Stimulated activated CD8-positive, alpha-beta memory T cell treated with anti-CD3 and anti-CD28 coated beads, Interleukin-7, amount 100 ng/mL, for 1 hour (primary cell): ENCODE measurements at places on chromosomes 12 and 14.

DNA sequence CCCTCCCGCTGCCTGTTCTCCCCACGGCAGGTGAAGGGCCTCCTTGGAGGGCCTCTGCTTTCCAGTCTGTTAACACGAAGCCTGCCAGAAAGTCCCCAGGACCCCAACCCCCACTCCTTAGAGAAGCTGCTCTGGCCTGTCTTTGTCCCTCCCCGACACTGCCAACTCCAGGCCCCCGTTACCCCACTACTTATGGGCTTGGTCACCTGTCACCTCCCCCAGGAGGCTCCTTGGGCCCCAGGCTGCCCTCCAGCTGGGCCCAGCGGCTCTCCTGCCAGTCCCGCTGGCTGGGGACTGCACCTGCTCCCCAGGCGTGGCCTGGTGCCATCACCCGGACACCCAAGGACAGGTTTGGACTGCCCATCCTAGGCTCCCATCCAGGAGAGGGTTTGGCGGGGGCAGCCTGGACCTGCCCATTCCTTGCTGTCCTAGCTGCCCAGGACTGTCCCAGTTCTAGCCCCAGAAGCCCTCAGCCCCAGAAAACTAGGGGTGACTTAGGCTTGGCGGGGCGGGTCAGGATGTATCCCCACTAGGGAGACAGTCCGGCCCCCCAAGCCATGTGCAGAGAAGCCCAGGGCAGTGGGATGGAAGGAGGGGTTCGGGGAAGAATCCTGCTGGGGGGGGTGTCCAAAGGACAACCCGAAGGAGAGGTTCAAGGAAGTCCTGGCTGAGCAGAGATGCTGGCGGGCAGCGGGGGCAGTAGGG lies 155.7 kb upstream of the C14orf180 start:
- DNase-seq = no peak

DNA sequence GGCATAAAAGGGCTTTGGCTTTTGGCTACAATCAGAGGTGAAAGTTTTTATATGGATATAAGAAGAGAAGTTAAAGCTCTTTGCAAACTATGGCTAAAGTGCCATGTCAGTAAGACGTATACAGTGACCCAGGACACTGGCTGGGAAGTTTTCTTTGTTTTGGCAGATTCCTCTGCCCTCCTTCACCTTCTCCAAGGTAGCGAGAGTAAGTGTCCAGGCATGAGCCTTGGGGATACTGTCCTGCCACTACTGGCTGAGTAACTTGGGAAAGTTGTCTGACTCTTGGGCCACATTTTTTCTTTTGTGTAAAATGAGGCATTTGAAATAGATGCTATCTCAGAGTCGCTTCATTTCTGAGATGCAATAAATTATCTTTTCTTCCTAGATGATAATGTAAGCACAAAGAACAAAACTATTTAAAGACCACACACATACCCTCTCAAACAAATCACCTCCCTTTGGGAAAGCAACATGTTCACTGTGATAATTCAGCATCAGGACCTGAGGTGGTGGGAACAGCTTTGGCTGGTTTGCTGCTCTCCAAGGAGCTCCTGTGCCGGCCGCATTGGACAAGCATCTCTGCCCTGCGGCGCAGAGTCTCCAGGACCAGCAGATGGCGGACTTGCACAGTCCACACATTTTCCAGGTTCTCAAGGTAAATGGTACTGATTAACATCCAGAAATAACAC lies 106.3 kb downstream of the PTCSC3 start:
- no peak for DNase-seq

DNA sequence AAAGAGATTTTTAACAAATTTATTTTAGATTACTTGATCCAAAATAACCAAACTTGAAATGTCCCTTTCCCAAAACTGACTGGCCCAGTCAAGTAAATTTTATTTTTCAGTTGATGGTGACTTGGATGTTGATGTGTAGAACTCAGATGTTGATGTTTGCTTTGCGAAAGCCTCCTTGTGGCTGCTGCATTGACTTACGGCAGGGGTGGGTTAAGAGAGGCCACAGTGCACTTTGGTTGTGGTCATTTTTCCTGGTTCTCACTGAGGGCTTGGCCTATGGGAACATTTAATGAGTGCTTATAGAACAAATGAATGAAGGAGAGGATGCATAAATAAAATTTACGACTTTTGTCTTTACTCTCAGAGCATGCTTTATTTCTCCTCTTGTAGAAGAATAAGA lies 52.6 kb downstream of the SLCO1B3 start:
- no peak for DNase-seq

DNA sequence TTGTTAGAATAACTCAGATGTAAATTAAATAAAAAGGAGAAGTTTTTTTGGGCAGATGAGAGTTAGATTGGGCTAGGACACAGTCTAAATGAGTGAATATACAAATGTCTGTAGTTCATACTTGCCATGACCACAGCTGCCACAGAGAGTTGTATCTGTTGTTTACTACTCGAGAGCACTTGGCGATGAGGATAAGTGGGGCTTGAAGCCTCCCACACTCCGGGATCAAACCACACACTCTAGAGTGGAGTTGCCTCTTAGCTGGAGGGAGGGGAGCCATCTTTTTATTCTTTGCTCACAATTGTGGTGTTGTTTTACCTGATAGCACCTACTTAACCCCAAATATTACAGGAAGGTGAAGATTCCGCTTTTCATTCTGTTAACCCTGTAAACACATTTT lies 27.5 kb downstream of the BEST3 start:
- DNase-seq = no peak

DNA sequence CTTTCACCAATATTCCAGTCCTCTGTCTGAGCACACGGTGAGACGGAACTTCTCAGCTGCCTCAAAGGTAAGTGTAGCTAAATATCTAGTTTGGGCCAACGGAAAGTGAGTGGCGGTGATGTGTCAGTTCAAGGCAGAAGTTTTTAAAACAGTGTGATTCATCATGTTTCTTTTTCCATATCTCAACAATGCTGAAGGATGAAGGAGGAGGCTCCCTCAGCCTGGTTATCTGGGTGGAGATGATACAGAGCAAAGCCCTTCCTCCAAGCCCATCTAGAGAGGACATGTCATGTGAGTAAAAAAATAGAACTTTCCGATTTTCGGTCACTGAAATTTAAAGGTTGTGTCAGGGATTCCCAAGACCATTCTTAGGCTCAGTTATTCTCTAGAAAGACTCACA lies 13.1 kb upstream of the ANP32D start:
- no peak for DNase-seq

- DNase-seq = peak; percentile 33
Measured at GRCh38 chr12:19273482-19274330, 144.2 kb downstream of the PLEKHA5 start.

DNA sequence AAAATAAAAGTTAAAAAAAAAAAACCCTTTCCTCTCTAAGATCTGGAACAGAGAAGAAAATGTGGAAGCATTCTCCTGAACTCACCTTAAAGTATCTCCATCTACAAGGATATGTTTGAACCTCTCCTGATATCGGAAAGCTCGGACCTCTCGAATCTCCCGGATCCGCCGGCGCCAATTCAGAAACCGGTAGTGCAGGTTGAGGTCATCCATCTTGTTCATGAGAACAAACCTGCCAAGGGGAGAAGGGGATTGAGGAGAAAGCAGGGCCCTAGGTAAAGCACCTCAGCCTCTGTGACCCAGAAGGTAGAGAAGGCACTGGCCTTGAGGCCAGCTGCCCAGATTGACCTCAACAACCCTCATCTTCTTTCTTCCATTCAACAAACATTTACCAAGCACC lies 2.2 kb downstream of the SPRYD3 start:
- no peak for DNase-seq

DNA sequence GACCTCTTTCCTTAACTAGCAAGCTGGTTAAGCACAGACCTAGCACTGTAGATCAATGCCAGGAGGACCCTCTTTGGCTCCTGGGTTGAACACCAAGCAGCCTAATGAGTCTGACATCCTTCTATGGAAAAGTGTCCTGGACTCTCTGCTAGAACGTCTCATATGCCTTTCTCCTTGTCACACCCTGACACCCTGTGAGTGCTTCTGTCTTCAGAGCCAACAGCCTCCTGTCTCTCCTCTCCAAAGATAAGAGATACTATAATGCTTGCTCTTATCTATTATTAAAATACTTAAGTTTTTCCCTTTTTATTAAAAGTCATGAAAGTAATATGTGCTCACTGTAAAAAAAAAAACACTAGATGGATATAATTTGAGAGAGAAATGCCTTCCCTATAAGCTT lies 222.7 kb downstream of the FOXN3 start:
- no peak for DNase-seq

DNA sequence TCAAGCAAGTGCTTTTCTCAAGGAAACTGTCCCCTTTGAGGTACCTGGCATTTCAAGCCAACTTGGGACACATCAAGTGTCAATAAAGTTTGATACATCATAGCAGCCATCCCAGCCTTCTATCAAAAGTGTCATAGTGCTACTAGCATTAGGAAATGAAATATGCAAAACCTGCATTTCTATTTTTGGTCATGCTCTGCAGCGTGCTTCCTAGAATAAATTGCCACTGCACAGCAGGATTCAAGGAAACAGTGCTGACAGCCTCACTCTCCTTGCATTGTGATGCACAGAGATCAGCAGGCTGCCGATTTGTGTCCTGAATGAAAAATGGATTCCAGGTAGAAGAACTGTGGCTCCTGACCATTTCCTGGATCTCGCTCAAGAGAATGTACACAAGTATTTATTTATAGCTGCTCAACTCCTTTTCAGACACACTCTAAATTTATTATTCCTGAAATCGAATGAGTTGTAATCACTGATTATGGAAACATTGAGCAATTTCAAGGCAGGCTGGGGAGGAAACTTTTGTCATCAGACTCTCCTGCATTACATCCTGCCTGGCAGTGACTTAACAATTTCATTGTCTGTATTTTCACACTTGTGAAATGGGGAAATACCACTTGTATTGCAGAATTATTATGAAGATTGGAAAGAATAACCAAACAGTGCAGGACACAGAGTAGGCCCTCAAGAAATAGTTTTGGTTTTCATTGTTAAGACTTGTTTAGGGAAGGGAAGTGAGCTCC lies 120.9 kb downstream of the SLC38A6 start:
- DNase-seq = no peak

- DNase-seq = no peak
Measured at GRCh38 chr14:103286460-103286859, 47.6 kb upstream of the EIF5 start.

GRCh38 chr14:55352201-55352600 lies 59.4 kb downstream of the ATG14 start:
- DNase-seq = no peak

GRCh38 chr12:19185262-19185929 lies 55.9 kb downstream of the PLEKHA5 start:
- no peak for DNase-seq

GRCh38 chr12:76627346-76628135 lies 68.0 kb upstream of the OSBPL8 start:
- DNase-seq = no peak

GRCh38 chr14:99183716-99184115 lies 88.3 kb downstream of the BCL11B start:
- DNase-seq = no peak

GRCh38 chr12:132360410-132360809 lies 31.0 kb upstream of the GALNT9 start:
- no peak for DNase-seq

DNA sequence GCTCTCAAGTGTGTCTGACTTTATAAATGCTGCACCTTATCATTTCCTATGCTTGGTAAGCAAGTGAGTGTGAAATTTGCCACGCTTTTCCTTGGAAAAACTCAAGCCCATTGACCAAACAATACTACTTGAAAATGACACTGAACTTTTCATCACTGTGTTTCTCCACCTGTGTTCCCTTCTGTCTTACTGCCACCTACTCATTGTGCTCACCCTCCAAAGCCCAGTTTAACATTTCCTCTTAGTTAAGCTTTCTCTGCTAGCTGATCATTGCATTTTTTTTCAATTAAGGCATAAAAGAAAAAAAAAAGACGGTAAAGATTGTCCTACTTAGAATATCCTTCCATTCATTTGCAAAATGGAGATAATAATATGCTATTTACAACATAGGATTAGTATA lies 445.7 kb downstream of the DPF3 start:
- no peak for DNase-seq

- no peak for DNase-seq
Measured at GRCh38 chr12:3805077-3805476, 52.2 kb upstream of the CRACR2A start.

DNA sequence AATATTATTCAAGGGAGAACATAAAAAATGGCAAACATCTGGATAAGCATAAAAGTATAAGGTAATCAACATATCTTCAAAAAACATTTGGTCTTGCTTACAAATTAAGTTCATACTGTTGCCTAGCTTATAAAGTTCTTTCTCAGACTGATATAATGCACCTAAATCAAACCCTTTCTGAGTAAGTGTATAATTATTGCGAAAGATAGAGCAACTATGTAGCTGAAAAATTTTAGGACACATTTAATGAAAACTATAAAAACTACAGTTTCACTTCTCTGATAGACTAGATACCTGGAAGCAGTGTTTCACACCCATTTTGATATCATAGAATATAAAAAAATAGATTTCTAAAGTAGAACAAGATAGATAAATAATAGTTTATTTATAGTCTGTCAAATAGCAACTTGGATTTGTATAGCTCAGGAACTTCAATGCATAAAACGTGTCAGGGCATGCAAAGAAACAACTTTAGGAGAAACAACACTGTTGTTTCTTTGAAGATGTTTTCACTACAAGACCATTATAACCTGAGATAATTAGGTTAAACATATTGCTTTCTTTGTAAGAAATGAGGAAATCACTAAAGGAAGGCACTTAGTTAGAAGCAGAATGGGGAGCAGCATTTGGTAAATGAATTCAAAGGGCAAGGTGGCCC lies 7.6 kb downstream of the CLECL1 start:
- no peak for DNase-seq

- DNase-seq = no peak
Measured at GRCh38 chr12:91419809-91420208, 237.2 kb upstream of the DCN start.

GRCh38 chr12:113226696-113227568 lies 5.7 kb downstream of the TPCN1 start:
- DNase-seq = no peak

- DNase-seq = no peak
Measured at GRCh38 chr12:125189015-125189414, 123.8 kb downstream of the AACS start.

GRCh38 chr12:132079200-132079599 lies 64.9 kb downstream of the DDX51 start:
- no peak for DNase-seq

DNA sequence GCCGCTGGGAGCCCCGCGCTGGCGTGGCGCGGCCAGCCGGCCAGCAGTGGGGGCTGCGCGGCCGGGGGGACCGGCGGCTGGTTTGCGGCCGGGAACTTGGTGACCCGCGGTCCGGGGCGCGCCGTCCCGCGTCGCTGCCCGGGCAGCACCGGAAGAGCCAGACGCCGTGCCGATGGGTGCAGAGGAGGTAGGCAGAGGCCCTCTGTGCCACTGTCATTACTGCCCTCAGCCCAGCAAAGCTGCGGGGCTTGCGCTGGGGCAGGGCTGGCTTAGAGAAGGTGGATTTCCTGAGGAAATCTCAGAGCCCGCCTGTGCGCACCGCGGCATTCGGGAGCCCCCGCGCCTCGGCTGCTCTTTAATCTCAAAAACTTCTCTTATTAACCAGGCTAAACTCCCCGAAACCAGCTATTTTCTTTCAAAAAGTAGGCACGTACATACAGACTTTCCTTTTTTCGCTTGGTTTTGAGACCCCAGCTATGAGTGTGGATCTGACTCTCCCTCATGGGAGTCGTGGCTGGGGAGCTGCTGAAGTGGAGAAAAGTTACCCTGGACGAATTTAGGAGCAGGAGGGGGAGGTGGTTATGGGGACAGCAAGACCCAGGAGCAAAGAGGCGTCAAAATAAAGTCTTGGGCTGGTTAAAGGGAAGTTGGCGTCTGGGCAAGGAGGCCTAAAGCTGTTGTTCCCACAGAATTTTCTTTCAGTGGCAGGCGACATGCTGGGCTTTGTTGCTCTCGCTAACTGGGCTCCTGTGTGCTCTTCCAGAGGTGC lies 802 bp downstream of the SUSD6 start:
- DNase-seq = no peak

GRCh38 chr12:80712866-80713265 lies 3.8 kb upstream of the MYF5 start:
- no peak for DNase-seq
